ENCODE measurements at places on chromosomes 2 and 18. TPM values are rescaled to one million over a fixed set of nuclear protein-coding genes. Genes with fewer than 3 reads are reported as not detected.

Gene RGPD6
- 40.5 TPM for total RNA-seq

Gene LAMA1
- 91.6 TPM for total RNA-seq

Gene GALNT5
- total RNA-seq: 87.6 TPM

Gene CRACDL
- not detected for total RNA-seq

Gene FAM124B
- total RNA-seq: 0.38 TPM

Gene ARHGAP25
- total RNA-seq: 5.6 TPM

Gene KIF5C
- total RNA-seq: 0.38 TPM

Gene LONRF2
- under 0.01 TPM for total RNA-seq

Gene PECR
- total RNA-seq: 16.9 TPM

Gene PARD3B
- total RNA-seq: 9.9 TPM

Gene AQP12A
- not detected for total RNA-seq

Gene MYO3B
- 0.28 TPM for total RNA-seq

Gene ALLC
- under 0.01 TPM for total RNA-seq

Gene CHRND
- not detected for total RNA-seq

Gene CTAGE1
- 0.28 TPM for total RNA-seq

Gene IL36B
- total RNA-seq: not detected

Gene MOGAT1
- not detected for total RNA-seq

Gene STK36
- total RNA-seq: 11.9 TPM

Gene CDH20
- 0.28 TPM for total RNA-seq

Gene PEX13
- total RNA-seq: 37.0 TPM

Gene OTOF
- total RNA-seq: 0.19 TPM

Gene ERCC3
- 50.0 TPM for total RNA-seq

Gene TSHZ1
- total RNA-seq: 2.3 TPM

Gene CACNB4
- 2.3 TPM for total RNA-seq

Gene CCDC138
- 9.8 TPM for total RNA-seq

Gene G6PC2
- total RNA-seq: not detected

Gene CPLX4
- not detected for total RNA-seq

Gene IL1RL1
- total RNA-seq: 1.1 TPM

Gene TNP1
- total RNA-seq: not detected

Gene FABP1
- total RNA-seq: not detected

Gene RRM2
- total RNA-seq: 3.7 TPM

Gene CRYGC
- not detected for total RNA-seq

Gene SLC20A1
- total RNA-seq: 84.6 TPM

Gene TMEM200C
- total RNA-seq: 0.19 TPM

Gene IGFBP5
- total RNA-seq: 386 TPM

Gene ZAP70
- not detected for total RNA-seq

Gene SLC35F5
- 128 TPM for total RNA-seq

Gene SLC19A3
- total RNA-seq: 0.19 TPM

Gene TCF23
- total RNA-seq: not detected

Gene HRH4
- under 0.01 TPM for total RNA-seq

Gene FEV
- not detected for total RNA-seq

Measured in regular cardiac myocyte (primary cell).